T-helper 1 cell (primary cell): ENCODE measurements at places on chromosomes 5 and 9.

DNA sequence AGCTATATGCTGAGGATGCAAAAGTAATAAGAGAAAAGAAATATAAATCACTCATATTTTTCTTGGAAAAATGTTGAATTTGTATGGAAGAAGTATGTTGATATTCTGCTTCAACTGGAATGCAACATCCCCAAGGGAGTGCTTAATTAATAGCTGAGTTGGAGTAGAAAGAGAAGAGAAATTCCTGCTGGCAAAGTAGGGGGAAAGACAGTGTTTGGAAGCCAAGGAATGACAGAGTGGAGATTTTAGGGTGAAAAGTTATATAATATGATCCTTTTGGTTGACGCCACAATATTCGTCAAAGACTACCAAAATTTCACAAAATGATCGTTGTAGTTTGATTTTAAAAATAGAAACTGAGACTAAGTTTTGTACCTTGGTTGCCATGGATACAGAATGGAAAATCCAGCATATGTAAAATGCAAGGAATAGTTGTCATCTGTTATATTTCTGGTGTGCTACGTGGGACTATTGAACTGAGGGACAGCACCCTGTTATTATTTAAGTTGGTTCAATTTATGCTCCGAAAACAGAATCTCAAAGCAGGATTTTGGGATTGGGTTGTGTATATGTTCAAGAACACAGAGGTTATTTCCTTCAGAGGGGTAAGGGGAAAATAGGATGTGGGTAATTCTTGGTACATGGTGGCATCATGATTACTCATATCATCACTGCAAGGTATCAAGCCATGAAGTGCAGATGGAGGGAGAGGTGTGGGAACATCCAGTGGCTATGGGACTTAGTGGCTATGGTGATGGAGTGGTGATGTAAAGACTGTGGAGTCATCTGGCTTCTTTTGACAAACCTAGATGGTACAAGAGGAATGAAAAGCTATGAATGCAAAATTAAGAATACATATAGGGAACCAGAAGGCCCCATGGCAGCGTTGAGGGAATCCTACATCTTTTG, 61.0 kb downstream of the SUB1 start:
- DNase-seq, result peak; percentile 35

DNA sequence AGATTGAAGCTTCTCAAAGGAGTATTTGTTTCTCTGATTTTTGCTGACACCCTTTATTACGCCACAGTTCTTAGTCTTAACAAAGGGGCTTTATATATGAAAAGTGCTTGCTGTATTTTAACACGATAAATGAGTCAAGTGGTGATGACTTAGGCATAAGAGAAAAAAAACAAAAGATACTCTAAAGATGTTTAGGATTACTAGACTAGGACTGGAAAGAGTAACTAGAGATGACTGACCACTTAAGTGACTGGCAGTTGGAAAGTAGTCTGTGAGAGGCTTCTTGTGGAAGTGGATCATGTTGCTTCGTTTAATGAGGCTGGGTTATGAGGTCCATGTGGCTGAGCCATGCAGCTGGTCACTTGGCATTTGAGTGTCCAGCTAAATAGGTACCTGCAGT, 69.4 kb upstream of the ACTBL2 start:
- no peak for DNase-seq

DNA sequence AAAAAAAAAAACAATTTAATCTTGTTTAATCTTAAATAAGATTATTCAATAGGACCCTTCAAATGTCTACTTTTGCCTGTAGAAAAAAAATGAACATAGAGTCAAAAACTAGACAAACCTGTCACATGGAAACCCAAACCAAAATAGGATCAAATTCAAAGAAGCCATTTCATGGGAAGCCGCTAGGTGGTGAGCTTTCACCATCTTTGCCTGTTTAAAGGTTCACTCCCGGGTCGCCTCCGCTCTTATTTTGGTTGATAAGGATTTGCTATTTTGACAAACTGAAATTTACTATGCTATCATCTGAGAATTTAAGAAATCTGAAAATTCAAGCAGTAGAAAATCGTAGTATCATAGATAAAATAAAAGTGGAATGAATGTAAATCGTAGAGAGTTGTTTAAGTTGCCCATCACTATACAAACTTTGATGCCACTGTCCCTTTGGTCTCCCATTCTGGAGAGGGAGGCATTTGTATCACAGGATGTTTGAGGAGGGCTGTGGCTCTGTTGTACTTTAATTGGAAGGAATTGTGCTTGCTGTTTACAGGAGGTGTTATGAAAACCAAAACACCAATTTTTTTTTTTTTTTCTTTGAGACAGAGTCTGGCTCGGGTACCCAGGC, 43.5 kb upstream of the DNAH5 start:
- no peak for DNase-seq

GRCh38 chr5:138824516-138824915, 50.6 kb downstream of the LRRTM2 start:
- DNase-seq, result no peak

DNA sequence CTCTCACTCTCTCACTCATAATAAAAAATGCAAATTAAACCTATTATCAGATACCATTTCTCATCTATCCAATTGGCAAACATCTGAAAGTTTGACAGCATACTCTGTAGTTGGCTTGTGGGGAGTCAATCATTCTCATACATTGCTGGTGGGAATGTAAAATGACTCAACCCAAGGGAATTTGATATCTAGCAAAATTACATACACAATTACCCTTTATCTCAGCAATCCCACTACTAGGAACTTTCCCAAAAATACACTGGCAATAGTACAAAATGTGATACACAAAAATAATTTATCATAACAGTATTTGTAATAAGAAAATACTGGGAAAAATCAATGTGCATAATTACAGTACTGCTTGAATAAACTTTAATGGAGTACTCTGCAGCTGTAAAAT, 731.3 kb downstream of the DTWD2 start:
- DNase-seq, result no peak

DNA sequence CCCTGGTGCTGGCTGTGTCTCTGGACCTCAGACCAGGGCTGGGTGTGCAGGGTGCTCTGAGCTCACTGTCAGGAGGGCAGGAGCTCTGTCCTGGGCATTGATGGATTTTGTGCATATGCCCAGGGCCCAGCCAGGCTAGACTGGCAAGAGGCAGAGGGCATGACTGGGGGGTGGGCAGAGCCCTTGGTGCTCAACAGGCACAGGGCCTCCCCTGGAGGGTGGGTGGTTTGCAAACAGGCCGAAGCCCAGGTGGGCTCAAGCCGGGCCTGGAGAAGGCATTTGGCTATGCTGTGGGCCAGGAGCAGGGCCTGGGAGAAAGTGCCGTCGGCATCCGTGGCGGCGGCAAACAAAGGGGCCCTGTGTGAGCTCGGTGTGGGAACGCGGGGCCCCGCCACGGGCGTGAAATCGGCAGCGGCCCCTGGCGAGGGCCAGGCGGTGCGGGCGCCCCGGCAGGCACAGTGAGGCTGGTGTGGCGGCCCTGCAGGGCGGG, 1.9 kb upstream of the NRARP start:
- DNase-seq, result no peak

GRCh38 chr5:179762781-179763176, 30.2 kb downstream of the MAML1 start:
- DNase-seq, result no peak

GRCh38 chr5:134189031-134189430, 12.3 kb upstream of the SKP1 start:
- DNase-seq, result no peak

GRCh38 chr9:116737152-116737546, 50.0 kb downstream of the TRIM32 start:
- DNase-seq, result no peak

- peak; percentile 78 for DNase-seq
These were observed 11.9 kb downstream of the TNFAIP8 start for GRCh38 chr5:119367502-119368237.

DNA sequence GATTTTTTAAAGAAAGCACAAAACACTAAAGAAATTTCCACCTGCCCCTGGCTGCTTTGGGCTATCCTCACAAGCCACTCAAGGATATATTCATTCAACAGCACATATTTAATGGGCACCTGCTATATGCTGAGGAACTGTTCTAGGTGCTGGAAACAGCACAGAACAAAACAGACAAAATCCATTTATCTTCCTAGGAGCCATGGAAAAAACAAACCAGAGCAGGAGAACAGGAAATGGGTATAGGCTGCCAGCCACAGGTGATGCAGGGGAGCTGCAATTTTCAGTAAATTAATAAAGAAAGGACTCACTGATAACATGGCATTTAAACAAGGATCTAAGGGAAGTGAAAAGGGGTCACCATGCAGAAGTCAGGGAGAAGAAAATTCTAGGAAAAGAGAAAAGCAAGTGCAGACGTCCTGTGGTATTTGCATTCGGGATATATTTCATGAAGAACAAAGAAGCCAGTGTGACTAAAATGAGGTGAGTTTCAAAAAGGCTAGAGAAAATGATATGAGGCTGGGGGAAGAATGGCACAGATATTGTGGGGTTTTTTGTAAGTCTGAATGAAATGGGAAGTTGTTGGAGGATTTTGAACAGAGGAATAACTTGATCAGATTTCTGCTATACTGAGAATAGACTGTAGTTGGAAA, 152.2 kb downstream of the ADAMTSL1 start:
- DNase-seq, result no peak

- peak; percentile 25 for DNase-seq
These were observed 235.8 kb downstream of the ROR2 start for GRCh38 chr9:91714020-91714806.

GRCh38 chr5:140556438-140556837, 835 bp downstream of the SRA1 start:
- DNase-seq, result no peak

GRCh38 chr9:91075279-91075678, 273.7 kb downstream of the SYK start:
- no peak for DNase-seq

- no peak for DNase-seq
These were observed 1.4 kb downstream of the FAM193B start for GRCh38 chr5:177552839-177553455.

DNA sequence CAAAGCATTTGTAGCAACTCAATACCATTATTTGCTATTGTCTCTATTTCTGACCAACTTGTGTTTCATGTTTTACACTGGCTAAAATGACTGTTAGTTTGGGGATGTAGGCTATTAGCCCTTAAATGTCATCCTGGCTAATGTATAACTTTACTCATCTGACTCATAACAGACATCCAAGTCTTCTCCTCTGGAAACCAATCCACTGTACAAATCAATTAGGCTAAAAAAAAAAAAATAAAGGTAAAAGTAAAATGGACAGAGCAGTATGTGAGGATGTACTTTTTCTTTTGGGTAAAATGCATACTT, 20.6 kb downstream of the MEGF9 start:
- DNase-seq, result no peak

- no peak for DNase-seq
These were observed 205.7 kb downstream of the CDK5RAP2 start for GRCh38 chr9:120374239-120374638.

DNA sequence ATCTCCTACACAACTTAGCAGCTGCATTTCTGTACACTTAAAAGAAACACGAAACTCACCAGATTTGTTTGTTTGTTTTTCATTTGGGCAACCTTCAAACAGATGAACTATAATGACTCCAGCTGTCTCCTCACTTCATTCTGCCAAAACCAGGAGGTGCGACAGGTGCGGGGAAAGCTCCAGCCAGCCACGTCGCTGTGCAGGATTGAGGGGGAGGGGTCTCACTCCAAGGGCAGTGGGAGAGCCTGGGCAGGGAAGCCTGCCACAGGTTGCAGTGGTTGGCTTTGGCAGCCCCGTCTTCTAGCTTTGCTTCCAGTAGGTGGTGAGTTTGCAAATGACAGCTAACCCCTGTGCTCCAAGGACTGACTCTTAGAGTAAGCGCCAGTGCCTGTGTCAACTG, 215.8 kb downstream of the CEMIP2 start:
- DNase-seq, result no peak

DNA sequence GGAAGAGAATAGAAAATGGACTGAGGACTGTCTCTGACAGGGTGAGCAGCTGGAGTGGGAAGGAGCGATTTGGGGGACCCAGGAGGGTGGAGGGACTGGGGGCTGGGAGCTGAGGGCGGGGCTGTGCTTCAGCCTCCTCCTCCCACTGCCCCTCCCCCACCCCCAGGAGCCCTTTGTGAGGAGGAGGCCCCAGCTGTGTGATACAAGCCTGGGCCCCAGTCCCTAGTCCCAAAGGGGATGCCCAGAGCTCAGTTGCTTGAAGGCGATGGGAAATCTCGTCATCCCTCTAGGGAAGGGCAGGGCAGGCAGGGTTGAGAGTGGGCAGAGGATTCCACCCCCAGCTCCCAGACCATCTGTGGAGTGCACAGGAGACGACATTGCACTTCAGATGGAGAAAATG, at the start of gene SPATA31E1:
TSS of gene SPATA31E1 (plus strand) at position 251 of the 400 bp plus-strand sequence. CDS start at position 266, 15 bp downstream.
- DNase-seq, result no peak
